GM13977 (cell line): ENCODE measurements at places on chromosomes 6 and 20.

DNA sequence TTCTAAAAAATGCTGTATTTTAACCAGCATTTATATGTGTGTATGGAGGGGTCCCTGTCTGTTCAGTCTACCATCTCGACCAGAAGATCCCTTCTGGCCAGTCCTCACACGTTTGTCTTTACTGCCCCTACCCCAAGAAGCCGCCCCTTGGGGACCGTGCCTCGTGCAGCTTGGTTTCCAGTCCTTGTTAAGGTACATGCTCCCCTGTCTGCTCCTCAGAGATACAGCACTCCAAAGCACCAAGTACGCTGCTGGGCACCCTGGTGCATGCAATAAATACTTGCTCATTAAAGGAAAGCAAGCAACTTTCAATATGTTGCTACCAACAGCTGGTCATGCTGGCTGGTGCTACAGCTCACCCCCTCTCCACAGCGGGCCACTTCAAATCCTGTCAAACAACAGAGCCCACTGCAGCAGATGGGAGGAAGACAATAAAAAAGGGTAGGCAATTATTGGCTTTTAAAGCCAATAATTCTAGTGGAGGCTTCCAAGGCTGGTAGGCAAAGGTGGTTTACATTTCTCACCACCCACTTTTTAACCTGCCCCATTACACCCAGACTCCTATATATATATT is 61.6 kb downstream of the PSMG4 start:
- DNase-seq, result no peak

- no peak for DNase-seq
These were observed 8.7 kb downstream of the EZR start for GRCh38 chr6:158810155-158811095.

DNA sequence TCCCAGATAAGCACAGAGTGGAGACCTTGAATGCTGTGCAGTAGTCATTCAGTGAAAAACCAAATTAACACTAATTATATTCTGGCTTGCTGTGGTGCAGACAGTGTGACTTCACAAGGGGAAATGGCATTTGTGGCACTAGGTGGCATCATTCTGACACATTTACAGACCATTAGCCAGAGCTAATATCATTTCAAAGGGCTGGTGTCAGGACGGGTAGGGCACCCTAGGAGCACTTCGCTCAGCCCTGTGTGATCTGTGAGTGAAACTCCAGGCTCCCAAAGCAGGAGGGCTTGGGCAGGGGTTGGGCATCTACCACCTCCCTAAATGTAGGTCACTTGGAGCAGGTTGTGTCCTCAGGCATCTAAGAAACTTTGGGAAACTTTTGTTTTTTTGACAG is 555.8 kb downstream of the PKHD1 start:
- no peak for DNase-seq

DNA sequence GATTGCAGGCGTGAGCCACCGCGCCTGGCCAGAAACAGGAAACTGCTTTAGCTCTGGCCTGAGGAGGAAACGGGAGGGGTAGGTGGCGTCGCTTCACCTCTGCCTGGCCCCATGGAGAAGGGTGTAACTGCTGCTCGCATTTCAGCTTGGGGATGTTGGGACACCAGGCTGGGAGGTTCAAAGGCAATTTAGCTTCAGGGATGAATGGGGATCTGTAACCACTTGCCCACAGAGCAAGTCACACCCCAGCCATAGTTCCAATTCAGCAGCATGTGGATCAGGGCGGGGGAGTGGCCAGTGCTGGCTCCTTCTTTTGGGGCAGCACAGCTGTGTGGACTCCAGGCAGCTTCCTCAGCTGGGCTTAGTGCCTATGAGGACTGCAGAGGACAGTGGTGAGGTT is 34.8 kb upstream of the NUP153 start:
- DNase-seq, result no peak

DNA sequence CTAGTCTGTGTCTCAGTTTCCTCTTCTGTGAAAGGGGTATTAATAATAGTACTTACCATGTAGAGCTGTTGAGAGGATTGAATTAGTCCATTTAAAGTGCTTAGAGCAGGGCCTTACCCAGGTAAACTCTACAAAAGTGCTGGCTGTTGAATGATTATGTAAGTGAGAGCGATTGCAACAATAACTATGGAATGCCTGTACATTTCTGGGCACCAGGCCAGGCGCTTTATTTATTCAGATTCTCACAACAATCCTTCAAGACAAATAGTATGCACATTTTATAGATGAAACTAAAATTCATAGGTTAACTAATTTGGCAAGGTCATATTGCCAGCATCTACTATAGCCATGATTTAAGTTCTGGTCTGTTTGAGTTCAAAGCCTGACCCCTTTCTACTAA is 78.3 kb upstream of the MMS22L start:
- DNase-seq, result no peak
